ENCODE measurements at places on chromosomes 1 and 21. TPM values are rescaled to one million over a fixed set of nuclear protein-coding genes. Genes with fewer than 3 reads are reported as not detected.

DNA sequence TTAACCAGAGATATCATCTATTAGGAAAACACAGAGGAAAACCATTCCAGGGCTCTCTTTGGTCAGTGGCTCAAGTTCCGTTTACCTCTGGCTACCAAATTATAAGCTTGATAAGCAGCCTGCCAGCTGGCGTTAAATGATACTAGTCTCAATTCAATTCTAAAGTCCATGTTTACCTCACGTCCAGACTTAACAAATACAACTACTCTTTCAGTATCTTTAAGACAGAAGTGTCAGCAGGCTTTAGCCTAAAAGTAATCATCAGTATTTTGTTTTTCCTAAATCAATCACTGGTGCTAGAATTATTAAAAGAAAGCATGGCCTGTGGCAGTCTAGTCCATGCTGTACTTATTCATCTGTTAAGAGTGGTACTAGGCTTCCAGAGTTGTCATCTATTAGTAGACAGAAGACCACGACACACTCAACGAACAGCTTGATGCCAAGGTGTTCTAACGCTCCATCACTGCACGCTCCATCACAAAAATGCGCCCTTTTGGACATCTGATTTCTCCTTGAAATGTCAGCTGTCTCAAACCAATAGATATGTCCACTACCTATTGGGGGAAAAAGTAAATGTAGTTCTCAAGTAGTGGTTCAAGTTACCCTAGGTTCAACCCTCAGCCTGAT lies 1.5 kb downstream of the IVNS1ABP start:
- H3K4me1 ChIP-seq, result peaks cover 34% of the 10 kb centered on the region
- H3K36me3 ChIP-seq, result peaks cover 3% of the 10 kb centered on the region
- no peaks in the 10 kb centered on the region for H3K27me3 ChIP-seq
- peak overlapping the region; percentile 84 for H3K4me3 ChIP-seq

GRCh38 chr1:9361630-9362260 lies 69.1 kb downstream of the SPSB1 start:
- H3K36me3 ChIP-seq, result 0 out of 2 replicates have a peak, but pooled peaks cover under 1% of the 10 kb centered on the region
- no peaks in the 10 kb centered on the region for H3K4me1 ChIP-seq
- H3K4me3 ChIP-seq, result no peak overlapping the region
- no peak overlapping the region for H3K27ac ChIP-seq

AKT3 gene
- 31.2 TPM for total RNA-seq

GRCh38 chr1:230504310-230504709 lies 78.2 kb upstream of the PGBD5 start:
- no peak for DNase-seq
- no peaks in the 10 kb centered on the region for H3K27me3 ChIP-seq
- no peak overlapping the region for H3K27ac ChIP-seq
- H3K4me3 ChIP-seq, result no peak overlapping the region
- peaks cover 4% of the 10 kb centered on the region for H3K4me1 ChIP-seq
- H3K36me3 ChIP-seq, result no peaks in the 10 kb centered on the region

All from GM23248 (cell line).